ENCODE measurements at places on chromosomes 1 and 21.
A peak's percentile ranks its signal among the peaks of the same experiment; 100 is the strongest.

- no peak overlapping the region for H3K27ac ChIP-seq
- no peak overlapping the region for H3K4me3 ChIP-seq
- no peak for DNase-seq
- peaks cover 15% of the 10 kb centered on the region for H3K4me1 ChIP-seq
- H3K36me3 ChIP-seq: no peaks in the 10 kb centered on the region
- no peaks in the 10 kb centered on the region for H3K27me3 ChIP-seq
Measured at GRCh38 chr1:232764458-232765251, 40.6 kb upstream of the MAP10 start.

- no peak for DNase-seq
- H3K4me1 ChIP-seq: no peaks in the 10 kb centered on the region
- H3K27ac ChIP-seq: no peak overlapping the region
- H3K36me3 ChIP-seq: no peaks in the 10 kb centered on the region
- H3K27me3 ChIP-seq: no peaks in the 10 kb centered on the region
Measured at GRCh38 chr1:21022279-21023040, 154.2 kb downstream of the EIF4G3 start.

GRCh38 chr1:119947468-119947867 is 51.2 kb upstream of the ADAM30 start:
- no peak for DNase-seq
- H3K27ac ChIP-seq: no peak overlapping the region
- H3K27me3 ChIP-seq: no peaks in the 10 kb centered on the region
- peaks cover 7% of the 10 kb centered on the region for H3K36me3 ChIP-seq
- H3K4me1 ChIP-seq: no peaks in the 10 kb centered on the region
- H3K4me3 ChIP-seq: no peak overlapping the region

DNA sequence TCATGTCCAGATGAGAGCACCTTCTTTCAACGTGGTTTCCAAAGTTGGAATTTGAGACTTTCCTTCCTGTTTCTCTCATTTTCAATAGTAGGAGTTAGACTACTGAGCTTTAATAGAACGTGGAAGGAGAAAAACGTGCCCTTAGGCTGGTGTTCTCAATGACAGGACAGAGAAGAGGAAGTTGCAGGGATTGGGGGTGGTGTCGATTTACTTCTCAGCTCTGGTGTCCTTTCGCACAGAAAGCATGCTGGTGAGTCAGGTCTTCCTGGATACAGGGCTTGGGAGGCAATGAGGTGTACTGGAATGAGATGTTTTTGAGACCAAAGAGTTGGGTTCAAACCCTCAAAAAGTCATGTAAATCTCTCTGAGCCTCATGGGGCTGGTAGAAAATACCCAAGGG is 67.1 kb downstream of the HIVEP3 start:
- no peaks in the 10 kb centered on the region for H3K36me3 ChIP-seq
- H3K4me3 ChIP-seq: no peak overlapping the region
- DNase-seq: no peak

DNA sequence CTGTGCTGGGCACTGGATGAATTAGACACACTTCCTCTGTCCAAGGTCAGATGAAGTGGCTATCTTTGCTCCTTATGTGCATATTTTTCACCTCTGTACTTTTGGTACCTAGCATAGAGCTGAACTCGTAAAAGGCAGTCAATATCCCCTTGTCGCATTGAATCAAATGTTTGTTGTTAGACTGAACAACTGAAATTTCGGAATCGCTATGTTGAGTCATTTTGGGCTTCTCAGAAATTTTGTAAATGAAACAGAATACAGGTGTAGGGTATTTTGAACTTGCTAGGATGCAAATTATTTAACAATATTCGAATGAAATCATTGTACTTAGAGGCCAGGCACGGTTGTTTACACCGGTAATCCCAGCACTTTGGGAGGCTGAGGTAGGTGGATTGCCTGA is 48.0 kb downstream of the PDE4B start:
- no peak for DNase-seq
- H3K27me3 ChIP-seq: no peaks in the 10 kb centered on the region
- H3K27ac ChIP-seq: no peak overlapping the region
- no peak overlapping the region for H3K4me3 ChIP-seq

DNA sequence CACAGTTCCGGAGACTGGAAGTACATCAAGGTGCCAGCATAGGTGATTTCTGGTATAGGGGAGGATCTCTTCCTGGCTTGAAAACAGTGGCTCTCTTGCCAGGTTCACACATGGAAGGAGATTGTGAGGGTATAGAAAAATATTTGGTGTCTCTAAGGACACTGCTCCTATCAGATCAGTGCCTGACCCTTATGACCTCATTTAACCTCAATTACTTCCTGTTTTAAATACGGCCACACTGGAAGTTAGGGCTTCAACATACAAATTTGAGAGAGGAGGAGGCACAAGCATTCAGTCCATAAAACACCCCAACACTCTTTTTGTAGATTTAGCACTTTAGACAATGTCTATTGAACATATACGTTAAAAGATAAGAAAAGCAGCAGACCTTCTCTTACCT is 37.0 kb downstream of the COL6A1 start:
- H3K27me3 ChIP-seq: no peaks in the 10 kb centered on the region
- no peak overlapping the region for H3K4me3 ChIP-seq
- no peak overlapping the region for H3K27ac ChIP-seq
- DNase-seq: no peak
- no peaks in the 10 kb centered on the region for H3K4me1 ChIP-seq
- H3K36me3 ChIP-seq: no peaks in the 10 kb centered on the region

- H3K4me3 ChIP-seq: no peak overlapping the region
- no peaks in the 10 kb centered on the region for H3K27me3 ChIP-seq
- H3K4me1 ChIP-seq: peaks cover 24% of the 10 kb centered on the region
- no peaks in the 10 kb centered on the region for H3K36me3 ChIP-seq
Measured at GRCh38 chr1:228085287-228085951, 2.9 kb downstream of the ARF1 start.

GRCh38 chr1:54371038-54371941 is 34.9 kb downstream of the SSBP3 start:
- H3K27me3 ChIP-seq: no peaks in the 10 kb centered on the region
- DNase-seq: no peak
- peaks cover 29% of the 10 kb centered on the region for H3K4me1 ChIP-seq
- H3K27ac ChIP-seq: no peak overlapping the region
- H3K4me3 ChIP-seq: no peak overlapping the region

DNA sequence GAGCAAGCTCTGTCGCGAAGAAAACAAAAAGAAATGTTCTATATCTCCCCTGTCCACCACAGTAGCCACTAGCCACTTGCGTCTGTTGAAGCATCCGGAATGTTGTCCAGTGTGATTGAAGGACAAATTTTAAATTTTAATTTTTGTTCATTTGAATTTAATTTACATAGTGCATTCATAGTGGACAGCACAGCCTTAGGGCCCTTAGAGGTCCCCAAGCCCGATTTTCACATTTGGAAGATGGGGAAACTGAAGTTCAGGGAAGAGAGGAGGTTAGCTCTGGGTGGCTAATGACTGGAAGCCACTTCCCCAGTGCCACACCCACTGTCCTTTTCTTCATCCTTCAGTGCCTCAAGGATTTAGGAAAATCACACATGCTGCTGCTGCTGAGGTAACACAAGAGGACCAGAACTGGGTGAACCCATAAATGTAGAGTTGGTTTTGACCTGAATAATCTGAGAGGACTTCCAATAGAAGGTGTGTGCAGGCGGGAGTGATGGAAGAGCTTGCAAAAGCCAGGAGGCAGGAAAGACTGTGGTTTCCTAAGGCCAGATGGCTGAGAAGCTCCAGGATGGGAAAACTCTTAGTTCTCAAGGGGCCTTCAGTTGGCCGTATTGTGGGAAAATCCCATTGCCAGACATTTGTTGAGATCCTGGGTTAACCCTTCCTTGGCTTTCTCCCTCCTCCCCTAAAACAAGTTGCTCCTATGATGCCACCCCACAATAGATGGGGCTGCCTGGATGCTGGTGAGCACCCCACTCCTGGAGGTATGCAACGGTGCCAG is 49.5 kb downstream of the TRIM11 start:
- no peaks in the 10 kb centered on the region for H3K27me3 ChIP-seq
- H3K36me3 ChIP-seq: no peaks in the 10 kb centered on the region
- H3K4me1 ChIP-seq: no peaks in the 10 kb centered on the region
- DNase-seq: no peak
- H3K27ac ChIP-seq: no peak overlapping the region

- no peaks in the 10 kb centered on the region for H3K36me3 ChIP-seq
- peaks cover 5% of the 10 kb centered on the region for H3K4me1 ChIP-seq
- H3K4me3 ChIP-seq: no peak overlapping the region
- H3K27me3 ChIP-seq: no peaks in the 10 kb centered on the region
- no peak overlapping the region for H3K27ac ChIP-seq
Measured at GRCh38 chr1:107451715-107452114, 310.9 kb downstream of the NTNG1 start.

DNA sequence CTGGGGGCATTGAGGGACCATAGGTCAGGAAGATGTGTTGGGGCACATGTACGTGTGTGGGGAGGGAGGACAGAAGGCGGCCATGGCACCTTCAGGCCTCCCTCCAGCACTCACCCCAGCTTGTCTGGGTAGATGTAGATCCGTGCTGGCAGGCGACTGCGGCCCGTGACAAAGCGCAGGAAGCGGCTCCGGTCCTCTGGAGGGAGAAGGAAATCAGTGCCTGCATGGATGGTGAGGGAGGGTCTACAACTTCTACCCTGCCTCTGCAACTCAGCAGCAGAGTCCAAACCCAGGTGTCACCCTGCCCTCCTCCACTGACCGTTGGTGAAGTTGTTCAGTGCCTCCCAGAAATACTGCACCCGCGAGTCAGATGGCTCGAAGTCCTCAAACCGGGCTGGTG is 7.4 kb downstream of the HECTD3 start:
- no peaks in the 10 kb centered on the region for H3K36me3 ChIP-seq
- H3K27me3 ChIP-seq: no peaks in the 10 kb centered on the region
- H3K27ac ChIP-seq: no peak overlapping the region

- H3K4me1 ChIP-seq: no peaks in the 10 kb centered on the region
- no peak overlapping the region for H3K4me3 ChIP-seq
- peak; percentile 18 for DNase-seq
- no peak overlapping the region for H3K27ac ChIP-seq
Measured at GRCh38 chr1:92968138-92969032, 7.1 kb upstream of the DIPK1A start.

GRCh38 chr1:15124362-15125100 is 29.0 kb upstream of the TMEM51 start:
- no peak overlapping the region for H3K27ac ChIP-seq
- H3K4me3 ChIP-seq: no peak overlapping the region
- H3K36me3 ChIP-seq: no peaks in the 10 kb centered on the region
- H3K4me1 ChIP-seq: peaks cover 5% of the 10 kb centered on the region
- no peak for DNase-seq

DNA sequence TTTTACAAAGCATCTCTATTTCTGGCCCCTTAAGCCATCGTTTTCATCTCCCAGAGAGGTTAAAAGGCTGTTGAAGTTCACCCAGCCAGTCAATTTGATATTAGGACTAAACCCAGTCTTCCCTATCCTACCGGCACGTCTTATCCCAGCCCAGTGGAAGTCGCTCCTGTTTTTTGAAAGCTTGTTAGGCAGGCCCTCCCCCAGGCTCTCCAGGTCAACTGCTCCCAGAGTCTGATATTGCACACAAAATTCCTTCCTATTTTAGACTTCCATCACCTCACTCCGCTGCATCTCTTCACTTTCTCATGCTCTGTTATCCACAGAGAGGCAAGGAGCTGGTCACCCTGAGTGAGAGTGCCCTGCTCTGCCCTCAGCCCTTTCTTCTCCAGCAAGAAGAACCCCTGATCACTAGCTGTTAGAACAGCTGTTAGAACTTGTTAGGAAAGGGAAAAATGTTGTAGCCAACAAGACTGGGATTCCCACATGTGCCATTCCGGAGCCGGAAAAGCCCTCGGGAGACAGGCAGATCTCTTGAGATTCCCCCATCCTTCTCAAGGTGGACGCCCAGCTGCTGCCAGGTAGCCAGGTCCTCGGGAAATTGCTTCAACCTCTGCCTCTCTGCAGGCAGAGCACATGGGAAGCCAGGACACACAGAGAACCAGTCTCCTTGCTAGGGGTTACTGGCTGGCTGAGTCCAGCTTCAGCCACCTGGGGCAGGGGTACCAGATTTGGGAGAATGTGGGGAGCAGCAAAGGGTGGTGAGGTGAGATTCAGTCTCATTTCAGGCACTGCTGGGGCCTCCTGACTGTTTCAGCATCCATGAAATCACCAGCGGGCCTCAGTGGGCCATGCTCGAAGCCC is 25.7 kb downstream of the PLXNA2 start:
- no peak for DNase-seq
- no peaks in the 10 kb centered on the region for H3K27me3 ChIP-seq
- no peak overlapping the region for H3K4me3 ChIP-seq
- no peak overlapping the region for H3K27ac ChIP-seq
- no peaks in the 10 kb centered on the region for H3K36me3 ChIP-seq
- peaks cover 11% of the 10 kb centered on the region for H3K4me1 ChIP-seq

DNA sequence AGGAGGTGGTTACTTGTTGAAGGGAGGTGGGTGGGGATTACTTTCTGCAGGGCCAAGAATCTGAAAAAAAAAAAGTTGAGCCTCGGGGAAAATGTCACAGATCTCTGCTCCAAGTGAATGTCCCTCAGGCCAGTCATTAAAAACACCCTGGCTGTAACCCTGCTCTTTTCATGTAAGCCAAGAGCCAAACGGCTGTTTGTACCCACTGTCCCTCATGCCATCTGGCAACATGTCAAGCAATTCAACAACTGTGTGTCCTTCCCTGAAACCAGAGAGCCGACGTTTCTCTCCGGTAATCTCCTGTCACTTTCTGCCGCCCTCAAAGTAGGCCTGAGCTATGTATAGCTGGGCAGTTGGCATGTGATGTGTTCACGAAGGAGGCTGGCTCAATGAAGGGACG is 14.7 kb downstream of the CASQ2 start:
- H3K27me3 ChIP-seq: no peaks in the 10 kb centered on the region
- H3K4me1 ChIP-seq: no peaks in the 10 kb centered on the region
- H3K4me3 ChIP-seq: no peak overlapping the region
- no peaks in the 10 kb centered on the region for H3K36me3 ChIP-seq

DNA sequence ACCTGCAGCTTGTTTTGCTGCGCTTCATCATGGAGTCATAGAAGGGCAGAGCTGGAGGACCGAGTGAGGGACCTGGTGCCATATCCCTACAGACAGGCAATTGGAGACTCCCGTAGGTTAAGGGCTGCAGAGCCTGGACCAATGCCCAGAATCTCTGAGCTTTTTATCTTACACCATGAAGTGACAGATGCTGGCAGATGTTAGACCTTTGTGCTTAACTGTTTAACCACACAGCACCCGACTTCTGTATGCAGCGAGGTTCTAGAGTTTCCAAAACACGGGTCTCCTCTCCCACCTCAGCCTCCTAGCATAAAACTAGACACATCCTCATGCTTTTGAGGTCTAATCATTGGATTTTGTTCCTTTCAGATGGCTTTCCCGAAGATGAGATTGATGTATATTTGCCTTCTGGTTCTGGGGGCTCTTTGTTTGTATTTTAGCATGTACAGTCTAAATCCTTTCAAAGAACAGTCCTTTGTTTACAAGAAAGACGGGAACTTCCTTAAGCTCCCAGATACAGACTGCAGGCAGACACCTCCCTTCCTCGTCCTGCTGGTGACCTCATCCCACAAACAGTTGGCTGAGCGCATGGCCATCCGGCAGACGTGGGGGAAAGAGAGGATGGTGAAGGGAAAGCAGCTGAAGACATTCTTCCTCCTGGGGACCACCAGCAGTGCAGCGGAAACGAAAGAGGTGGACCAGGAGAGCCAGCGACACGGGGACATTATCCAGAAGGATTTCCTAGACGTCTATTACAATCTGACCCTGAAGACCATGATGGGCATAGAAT is 47.6 kb downstream of the B3GALT5 start:
- no peaks in the 10 kb centered on the region for H3K27me3 ChIP-seq
- H3K36me3 ChIP-seq: no peaks in the 10 kb centered on the region
- peaks cover 12% of the 10 kb centered on the region for H3K4me1 ChIP-seq
- DNase-seq: peak; percentile 25

GRCh38 chr1:214506972-214507431 is 44.4 kb downstream of the PTPN14 start:
- peaks cover 20% of the 10 kb centered on the region for H3K4me1 ChIP-seq
- H3K36me3 ChIP-seq: peaks cover 7% of the 10 kb centered on the region

- no peaks in the 10 kb centered on the region for H3K27me3 ChIP-seq
- H3K4me1 ChIP-seq: peaks cover 24% of the 10 kb centered on the region
- DNase-seq: peak; percentile 55
- no peaks in the 10 kb centered on the region for H3K36me3 ChIP-seq
Measured at GRCh38 chr1:7299329-7299799, 471.7 kb upstream of the VAMP3 start.

All from neural progenitor cell (in vitro differentiated cells).